ENCODE measurements at places on chromosomes 11 and 22.

GRCh38 chr11:50174189-50174588, 141.5 kb downstream of the OR4C45 start:
- no peak for DNase-seq

- DNase-seq = no peak
Measured at GRCh38 chr11:1353383-1354124, 36.2 kb upstream of the BRSK2 start.

DNA sequence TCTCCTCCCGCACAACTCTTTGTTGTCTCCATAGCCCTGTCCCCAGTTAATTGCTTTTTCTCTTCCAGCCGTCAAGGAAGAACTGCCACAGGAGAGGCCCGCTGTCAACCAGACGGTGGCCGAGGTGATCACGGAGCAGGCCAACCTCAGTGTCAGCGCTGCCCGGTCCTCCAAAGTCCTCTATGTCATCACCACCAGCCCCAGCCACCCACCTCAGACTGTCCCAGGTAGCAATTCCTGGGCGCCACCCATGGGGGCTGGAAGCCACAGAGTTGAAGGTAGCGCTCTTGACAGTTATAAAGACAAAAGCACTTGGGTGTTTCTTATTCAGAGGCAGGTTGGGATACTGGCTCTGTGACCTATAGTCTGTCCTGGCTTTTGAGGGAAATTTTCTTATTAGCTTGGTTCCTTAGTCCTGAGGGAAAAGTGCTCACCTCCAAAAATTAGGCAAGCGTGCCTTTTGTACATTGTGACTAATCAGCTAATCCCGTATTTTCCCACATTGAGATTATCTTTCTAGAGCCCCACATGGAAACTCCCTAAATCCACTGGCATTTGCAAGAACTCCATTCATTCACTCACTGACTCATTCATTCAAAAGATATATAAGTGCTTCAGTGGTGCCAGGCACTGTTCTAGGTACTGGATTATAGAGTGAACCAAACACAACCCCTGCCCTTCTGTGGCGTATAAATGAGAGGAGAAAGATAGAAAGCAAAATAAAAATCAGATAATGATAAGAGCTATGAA, 65.9 kb downstream of the KREMEN1 start:
- no peak for DNase-seq

- no peak for DNase-seq
Measured at GRCh38 chr11:94171693-94172440, 43.2 kb downstream of the PANX1 start.

GRCh38 chr11:118437208-118438125, 1.2 kb downstream of the KMT2A start:
- peak; percentile 50 for DNase-seq

DNA sequence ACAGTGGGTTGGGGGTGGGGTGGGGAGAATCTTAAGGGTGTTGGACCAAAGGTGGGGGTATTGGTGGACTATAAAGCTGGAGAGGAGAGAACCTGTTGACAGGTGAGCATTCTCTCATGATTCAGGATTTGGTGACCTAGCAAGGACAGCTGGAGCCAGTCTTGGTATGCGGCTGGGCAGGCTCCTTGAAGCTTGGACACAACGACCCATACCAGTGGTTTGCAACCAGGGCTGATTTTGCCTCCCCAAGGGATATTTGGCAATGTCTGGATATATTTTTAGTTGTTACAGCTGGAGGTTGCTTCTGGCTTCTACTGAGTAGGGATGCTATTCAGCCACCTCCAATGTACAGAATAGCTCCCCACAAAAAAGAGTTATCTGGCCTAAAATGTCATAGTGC, 5.6 kb downstream of the EXT2 start:
- DNase-seq = no peak

DNA sequence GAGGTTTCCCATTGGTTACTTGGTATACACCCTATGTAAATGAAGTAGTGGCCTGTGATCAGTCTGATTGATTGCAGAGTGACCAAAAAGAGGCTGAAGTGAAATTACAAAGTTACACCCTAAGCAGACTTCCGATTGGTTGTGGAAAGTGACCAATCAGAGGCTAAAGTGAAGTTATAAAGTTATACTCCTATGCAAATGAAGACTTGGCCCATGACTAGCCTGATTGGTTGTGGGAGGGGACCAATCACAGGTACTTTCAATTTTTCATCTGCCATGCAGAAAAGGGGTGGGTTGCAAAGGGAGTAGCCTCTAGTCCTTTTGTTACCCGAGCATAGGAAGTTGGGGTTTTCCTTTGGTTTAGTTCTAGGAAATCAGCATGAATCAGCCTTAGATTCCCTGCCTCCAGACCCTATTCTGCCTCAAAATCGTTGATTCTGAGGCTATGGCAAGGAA, 18.1 kb upstream of the CSTF3 start:
- DNase-seq = no peak

DNA sequence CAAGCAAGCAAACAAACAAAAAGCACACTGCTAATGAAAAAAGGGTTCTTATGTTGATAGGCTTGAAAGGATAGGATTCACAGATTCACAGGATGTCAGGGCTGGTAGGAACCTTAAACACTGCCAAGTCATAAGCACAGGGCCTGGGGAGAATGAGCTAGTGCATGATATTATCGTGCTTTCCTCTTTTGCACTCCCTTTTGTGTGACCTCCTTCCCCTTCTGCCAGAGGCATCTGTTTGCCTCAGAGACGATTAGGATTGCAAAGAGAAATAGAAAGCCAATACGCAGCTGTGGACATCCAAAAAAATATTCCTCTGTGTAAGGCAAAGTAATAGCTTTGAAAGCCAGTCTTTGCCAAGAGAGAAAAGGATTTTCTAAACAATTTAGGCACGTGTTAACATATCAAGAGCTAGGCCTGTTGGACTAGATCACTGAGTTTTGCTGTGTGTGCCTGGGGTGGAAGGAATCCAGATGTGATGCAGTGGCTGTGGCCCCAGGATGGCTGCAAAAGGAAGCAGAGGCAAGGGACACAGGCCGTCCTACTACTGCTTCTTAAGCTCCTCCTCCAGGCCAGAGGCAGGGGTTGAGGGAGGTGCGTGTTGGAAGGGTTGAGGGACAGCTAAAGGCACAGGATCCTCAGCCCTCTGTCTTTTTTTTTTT, 30.6 kb downstream of the MCHR1 start:
- DNase-seq = no peak

- no peak for DNase-seq
Measured at GRCh38 chr22:48071828-48072227, 1309.4 kb downstream of the TBC1D22A start.

- no peak for DNase-seq
Measured at GRCh38 chr11:1513326-1514296, 27.0 kb upstream of the MOB2 start.

GRCh38 chr22:48885271-48885918, 942.3 kb downstream of the BRD1 start:
- no peak for DNase-seq

- DNase-seq = no peak
Measured at GRCh38 chr22:47114813-47115517, 352.5 kb downstream of the TBC1D22A start.

DNA sequence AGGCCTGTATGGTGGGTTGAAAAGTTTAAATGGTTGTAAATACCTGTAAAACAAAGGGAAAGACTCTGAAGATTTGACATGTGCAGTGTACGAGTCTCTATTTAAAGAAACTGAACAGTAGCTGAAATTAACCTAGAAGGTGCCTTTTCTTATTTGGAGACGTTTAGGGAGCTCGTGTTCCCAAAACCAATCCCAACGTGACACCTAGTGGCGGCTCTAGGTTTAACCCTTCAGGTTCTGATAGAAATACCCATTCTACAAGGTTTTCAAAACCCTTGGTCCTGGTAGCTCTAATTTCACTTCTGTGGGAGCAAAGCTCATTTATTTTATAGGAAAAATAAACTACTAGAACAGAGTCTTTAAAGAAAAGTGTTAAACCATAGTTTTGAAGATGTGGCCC, 258.3 kb downstream of the LRRC4C start:
- DNase-seq = no peak

DNA sequence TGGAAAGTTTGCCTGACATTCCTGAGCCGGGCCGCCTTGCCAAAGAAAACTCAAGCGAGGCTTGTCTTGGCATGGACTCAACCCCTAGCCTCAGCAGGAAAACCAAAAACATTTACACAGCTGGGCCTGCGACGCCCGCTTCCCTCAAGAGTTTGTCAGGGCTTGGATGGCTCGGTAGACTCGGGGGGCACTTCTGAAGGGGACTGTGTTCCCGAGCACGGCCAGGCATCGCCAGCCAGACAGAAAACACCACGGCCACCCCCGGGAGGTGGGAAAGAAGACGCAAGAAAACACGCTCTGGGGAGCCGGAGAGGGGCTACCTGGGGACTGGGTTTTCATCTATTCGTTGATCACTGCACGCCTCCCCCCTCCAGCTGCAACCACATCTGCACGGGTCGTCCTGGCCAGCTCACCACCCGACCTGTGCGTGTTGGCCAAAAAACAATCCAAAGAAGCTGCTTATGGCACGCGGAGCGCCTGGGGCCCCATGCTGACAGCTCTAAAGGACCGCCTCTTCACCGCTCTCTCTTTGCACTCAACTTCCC, 380.7 kb downstream of the MN1 start:
- no peak for DNase-seq

DNA sequence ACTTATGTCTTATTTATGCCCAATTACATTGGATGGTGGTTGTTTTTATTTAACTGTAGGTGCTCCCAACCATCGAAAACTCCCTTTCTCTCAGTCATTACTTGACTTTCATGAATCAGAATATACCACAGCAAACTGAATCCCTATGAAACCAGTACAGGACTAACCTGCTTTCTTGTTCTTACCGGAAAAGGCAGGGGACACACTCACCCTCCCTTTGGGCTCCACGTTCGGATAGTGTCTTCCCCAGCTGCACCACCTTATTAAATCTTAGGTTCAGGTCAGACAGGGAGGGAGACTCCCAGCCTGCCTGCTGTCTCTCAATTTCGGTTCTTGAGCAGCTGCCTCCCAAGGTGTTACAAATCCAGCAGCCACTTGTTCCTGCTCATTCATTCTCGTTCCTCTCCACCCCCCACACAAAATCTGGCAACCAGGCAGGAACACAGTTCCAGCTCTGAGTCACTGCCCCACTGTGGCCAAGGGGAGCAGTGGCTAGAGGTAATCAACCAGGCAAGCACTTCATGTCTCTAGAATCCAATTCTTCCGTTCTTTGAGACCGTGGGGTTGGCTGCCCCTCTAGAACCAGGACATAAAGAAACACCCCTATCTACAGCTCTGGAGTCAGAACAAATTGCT, 133.0 kb downstream of the PLEKHA7 start:
- no peak for DNase-seq

DNA sequence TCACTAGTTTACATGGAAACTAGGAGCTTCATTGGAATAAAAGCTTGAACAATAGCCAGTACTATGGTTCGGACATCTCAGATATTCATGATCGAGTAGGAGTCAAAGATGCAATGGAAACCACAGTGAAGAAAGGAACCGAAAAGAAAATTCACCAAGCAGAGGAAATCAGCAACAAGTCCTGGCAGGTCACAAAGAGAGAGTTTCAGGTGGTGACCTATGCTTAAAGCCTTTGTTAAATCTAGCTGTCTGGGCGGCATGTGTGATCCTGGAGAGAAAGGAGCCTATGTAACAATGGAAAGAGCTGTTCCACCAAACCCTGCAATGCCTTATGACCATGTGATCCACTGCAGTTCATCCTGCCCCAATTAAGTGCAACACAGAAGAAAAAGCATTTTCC, 68.9 kb upstream of the POU2AF2 start:
- no peak for DNase-seq

GRCh38 chr11:44829838-44830237, 103.1 kb downstream of the TSPAN18 start:
- DNase-seq = no peak

DNA sequence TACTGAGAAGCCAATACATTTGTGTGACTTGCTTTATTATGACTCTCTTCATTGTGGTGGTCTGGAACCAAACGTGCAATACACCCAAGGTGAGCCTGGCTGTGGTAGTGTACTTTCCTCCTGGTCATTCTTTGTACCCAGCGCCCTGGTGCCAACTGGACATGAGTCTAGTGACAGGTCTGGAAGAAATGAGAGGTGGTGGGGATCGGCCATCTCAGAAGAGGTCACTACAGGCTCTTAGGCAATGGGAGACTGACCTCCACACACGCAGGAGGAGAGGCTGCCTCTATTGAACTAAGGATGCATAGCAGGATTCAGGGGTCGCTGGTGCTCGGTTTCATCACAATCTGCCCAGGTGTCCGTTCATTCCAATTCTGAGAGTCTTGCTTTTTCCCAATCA, 56.4 kb upstream of the RTL6 start:
- DNase-seq = no peak

DNA sequence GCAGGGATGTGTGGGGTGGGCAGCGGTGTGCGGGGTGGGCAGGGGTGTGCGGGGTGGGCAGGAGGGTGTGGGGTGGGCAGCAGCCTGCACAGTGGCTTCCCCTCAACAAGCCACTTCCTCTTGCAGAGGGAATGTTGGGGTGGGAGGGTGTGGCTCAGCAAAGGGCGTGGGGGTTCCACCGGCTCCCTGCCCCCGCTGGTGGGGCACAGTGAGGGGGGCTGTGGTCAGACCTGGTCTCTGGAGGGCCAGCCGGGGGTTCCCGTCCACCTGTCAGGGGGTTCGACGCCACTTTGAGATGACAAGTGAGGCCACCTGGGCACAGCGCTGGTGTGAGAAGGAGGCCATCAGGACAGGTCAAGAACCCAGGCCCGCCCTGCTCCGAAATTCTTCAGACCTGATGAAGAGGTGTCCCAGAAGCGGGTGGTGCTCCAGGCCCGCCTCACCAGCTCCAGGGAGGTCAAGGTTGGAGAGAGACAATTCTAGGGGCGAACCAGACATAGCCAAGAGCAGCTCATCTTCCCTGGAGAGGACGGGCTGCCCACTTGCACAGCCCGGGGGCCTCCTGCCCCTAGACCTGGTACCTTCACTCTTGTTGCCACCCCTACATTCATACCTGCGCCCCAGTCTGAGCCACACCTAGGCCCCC, 1.3 kb downstream of the C11orf21 start:
- no peak for DNase-seq

DNA sequence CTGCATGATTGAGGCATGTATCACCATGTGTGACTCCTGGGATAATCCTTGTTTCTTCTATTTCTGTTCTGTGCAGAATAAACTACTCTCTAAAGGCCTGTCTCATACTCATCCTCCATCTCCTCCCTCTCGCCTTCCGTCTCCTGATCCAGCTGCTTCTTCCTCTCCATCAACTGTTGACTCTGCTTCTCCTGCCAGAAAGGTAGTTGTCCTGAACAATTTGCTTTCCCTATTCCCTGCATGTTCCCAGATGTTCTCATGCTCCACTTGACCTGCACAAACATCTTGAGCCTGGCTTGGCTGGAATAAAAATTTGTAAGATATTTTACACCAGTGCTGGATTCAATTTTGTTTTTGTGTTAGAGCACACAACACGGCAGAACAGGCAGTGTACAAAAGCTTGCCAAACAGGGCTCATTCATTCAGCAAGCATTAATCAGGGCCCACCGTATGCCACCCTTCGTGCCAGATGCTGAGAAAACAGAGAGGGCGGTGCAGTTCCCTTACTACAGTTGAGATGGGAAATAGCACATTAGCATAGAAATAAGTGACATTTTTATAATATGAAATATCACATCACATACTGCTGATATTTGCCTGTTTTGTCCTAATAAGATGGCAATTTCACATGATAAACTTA, 133.3 kb upstream of the PARVA start:
- DNase-seq = no peak

All from T-helper 22 cell (primary cell).